Lung (tissue), 17 donors: ENCODE measurements at places on chromosomes 1 and 21. TPM values are rescaled to one million over a fixed set of nuclear protein-coding genes. Genes with fewer than 3 reads are reported as not detected.

GRCh38 chr21:18725653-18726052, 322.1 kb upstream of the TMPRSS15 start:
- DNase-seq = no peak

GRCh38 chr1:59768792-59769735, 45.7 kb upstream of the HOOK1 start:
- no peak for DNase-seq

UQCRH gene
- 400 TPM for polyA plus RNA-seq

LRRIQ3 gene
- polyA plus RNA-seq = 0.65 TPM
